ENCODE measurements at places on chromosomes 2 and 18.
A peak's percentile ranks its signal among the peaks of the same experiment; 100 is the strongest.

DNA sequence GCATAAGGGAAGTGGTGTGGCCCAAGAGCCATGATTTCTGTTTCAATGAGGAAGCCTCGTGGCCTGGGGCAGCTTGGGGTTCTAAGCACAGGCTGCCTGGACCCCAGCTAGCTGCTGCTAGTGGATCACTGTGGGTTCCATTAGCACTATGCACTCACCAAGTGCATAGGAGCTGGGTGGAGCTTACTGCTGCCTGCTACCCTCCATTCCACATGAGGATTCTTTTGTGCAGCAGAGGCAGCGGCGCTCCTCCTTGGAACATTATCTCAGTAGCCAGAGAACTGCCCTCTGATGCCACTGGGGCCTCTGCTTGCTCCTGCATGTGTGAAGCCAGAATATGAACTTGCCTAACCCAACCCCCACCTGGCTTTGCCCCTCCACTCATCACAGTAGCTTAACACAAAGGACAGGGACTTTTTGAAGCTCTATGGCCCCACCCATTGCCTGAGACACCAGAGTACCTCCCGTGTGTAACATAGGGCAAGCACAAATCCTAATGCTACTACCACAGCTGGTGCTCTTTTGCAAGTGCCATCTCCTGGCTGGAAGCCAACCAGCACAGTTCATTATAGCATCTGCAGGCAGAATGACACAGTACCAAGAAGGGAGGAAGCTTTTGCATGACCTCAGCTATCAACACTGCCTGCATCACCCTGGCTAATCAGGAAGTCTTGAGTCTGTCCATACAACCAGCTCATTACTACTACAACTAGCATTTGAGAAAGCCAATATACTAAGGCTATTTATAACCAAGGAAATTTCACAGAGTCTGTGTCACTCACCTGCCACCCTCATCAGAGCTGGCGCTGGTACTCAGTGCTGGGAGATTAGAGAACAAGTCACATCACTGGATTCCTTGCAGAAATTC, 297.0 kb upstream of the GULP1 start:
- DNase-seq = no peak

GRCh38 chr2:131584940-131585339, 57.3 kb downstream of the CCDC74A start:
- DNase-seq = no peak

GRCh38 chr2:118223992-118224894, 136.0 kb downstream of the INSIG2 start:
- DNase-seq = no peak

GRCh38 chr2:130762031-130762909, 6.9 kb downstream of the AMER3 start:
- no peak for DNase-seq

- DNase-seq = no peak
Measured at GRCh38 chr18:78640246-78640995, 339.2 kb upstream of the SALL3 start.

- no peak for DNase-seq
Measured at GRCh38 chr2:239244625-239245024, 156.2 kb downstream of the HDAC4 start.

GRCh38 chr2:227479865-227480475, 8.0 kb downstream of the AGFG1 start:
- no peak for DNase-seq

DNA sequence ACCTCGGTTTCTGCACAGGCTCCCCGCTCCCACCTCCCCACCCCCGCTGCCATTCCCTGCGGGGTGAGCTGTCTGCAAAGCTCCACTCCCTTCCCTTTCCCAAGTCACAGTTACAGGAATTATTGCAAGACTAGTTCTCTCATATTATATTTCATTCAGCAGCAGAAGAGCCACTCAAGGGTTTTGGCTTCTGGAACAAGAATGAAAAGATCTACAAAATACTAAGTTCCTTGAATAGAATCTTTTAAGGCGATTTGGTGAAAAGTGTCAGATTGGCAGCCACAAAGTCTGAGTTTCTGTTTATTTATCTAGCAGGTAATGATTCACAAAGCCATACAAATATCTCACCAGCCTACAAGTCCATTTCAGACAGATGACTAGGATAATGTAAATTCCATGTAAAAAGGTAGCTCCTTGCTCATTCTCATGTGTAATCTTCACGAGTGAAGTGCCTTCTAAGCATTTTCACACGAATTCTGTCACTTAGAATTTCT, 221.9 kb upstream of the RBBP8 start:
- DNase-seq = no peak

DNA sequence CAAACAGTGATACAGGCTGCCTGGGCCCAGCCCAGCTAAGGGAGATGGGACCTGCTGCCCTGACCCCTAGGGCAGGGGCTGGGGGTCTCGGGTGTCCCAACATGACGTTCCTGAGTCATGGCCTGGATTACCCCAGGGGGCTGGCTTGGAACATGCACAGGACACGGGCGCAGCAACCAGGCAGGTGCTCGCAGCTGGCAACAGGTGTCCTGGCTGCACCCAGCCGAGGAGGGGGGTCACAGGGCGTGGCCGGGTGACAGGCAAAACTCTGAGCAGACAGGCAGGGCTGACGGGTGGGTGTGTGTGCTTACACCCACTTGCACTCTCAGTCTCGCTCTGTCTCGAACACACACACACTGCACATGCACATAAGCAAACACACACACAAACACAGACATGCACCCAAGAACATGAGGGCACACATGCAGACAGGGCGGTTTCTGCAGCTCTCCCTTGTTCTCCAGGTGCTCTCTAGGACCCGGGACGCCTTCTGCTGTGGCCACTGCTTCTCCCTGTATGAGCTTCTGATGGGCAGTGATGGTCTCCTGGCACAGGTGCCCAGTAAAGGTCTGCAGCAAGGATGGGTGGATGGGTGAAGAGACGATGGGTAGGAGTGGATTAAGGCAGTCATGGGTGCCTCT, 33.7 kb upstream of the TAF1B start:
- no peak for DNase-seq

GRCh38 chr2:63438181-63438580, 150.1 kb downstream of the WDPCP start:
- DNase-seq = no peak

DNA sequence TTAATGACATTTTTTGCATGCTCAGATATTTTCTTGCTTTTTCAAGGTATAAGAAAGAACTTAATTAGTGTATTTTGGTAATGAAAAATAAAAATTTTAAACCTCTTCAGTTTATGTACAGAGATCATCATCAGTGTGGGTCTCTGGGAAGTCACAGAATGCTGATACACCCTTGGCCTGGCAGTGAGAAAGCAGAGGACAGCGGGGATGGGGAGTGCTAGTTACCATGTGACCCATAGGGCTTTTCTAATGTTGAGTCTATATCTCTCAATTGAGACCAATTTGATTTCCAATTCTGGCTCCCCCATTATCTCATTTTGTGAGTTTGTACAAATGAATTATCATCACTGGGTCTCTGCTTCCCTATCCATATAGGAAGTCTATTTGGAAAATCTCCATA, 305.7 kb downstream of the CYRIA start:
- DNase-seq = no peak

GRCh38 chr18:55345103-55345950, 242.7 kb downstream of the TCF4 start:
- DNase-seq = no peak

GRCh38 chr2:127770973-127771735, 39.8 kb downstream of the WDR33 start:
- DNase-seq = peak; percentile 40

GRCh38 chr2:166803373-166804000, 84.8 kb upstream of the XIRP2 start:
- no peak for DNase-seq

GRCh38 chr2:239584986-239585385, 184.2 kb upstream of the HDAC4 start:
- DNase-seq = no peak

DNA sequence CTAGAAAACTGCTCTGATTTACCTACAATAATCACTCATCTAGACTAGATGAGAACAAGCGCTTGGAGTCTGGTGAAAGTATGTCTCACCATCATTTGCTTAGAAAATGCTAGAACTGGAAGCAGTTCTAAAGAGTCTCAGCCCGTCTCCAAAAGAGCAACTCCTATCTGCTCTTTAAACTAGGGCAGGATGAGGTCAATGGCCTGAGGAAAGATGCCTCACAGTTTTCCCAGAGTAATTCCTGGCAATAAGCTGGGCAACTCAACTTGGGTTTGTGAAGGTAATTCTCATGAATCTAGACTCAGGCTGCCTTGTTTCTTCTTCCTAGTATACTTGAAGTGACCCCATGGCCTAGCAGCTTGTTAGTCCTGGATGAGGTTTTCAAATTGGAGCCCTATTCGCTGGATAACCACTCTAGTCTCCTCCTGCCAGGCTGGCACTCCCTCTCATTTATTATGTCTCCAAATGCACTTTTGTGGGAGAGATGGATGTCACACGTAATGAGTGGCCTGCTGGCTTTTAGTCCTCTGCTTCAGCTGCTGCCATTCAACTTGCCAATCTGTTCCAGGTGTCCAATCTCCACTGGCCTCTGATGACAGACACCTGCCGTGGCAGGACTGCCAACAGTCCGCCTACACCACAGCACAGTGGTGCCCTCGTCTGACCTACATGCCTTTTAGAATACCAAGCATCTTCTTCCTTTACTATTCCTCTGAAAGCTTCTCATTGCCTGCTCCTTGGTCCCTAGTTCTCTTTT, 80.9 kb downstream of the CABYR start:
- DNase-seq = no peak

DNA sequence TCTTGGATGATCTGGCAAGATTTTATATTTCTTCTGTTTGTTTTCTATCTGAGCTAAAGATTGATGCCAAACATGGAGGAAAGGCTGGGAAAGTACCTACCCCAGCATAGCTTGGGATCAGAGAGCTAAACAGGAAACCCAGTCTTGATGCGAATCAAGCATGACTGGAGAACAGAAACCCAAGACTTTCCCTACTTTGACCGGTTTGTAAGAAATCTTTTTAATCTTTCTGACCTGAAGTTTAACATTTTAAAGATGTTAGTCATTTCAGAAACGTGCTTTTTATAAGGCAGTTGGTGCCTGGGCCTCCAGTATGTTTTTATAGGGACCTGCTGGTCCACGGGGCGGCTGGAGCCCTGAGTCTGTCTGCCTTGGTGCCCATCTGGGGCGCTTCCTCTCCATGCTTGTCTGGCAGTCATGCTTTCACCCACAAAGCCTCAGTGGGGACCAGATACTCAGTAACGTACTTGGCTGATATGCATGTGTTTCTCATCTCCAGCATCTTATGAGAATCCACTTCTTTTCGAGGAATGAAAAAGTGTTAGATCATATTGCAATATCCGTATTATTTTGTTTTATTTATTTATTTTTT, 266.5 kb downstream of the PTGR3 start:
- DNase-seq = peak; percentile 31

GRCh38 chr2:7191932-7192331, 274.7 kb downstream of the RNF144A start:
- peak; percentile 66 for DNase-seq

- no peak for DNase-seq
Measured at GRCh38 chr2:48873666-48874065, 118.1 kb upstream of the LHCGR start.

GRCh38 chr18:48836806-48837615, 113.8 kb downstream of the SMAD7 start:
- no peak for DNase-seq

DNA sequence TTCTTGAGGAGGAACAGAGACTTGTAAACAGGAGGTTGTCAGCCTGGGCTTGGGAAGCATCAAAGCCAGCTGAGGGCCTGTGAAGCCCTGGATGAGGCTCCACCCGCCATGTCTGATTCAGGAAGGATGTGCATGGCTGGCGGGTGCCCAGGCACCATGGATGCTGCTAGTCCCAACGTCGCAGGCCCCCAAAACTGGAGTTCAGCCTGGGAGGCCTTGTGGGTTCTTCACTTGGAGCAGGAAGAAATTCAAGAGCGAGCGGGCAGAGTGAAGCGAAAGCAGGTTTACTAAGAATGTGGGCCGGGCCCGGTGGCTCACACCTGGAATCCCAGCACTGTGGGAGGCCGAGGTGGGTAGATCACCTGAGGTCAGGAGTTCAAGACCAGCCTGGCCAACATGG, 12.1 kb upstream of the PXDN start:
- DNase-seq = no peak

DNA sequence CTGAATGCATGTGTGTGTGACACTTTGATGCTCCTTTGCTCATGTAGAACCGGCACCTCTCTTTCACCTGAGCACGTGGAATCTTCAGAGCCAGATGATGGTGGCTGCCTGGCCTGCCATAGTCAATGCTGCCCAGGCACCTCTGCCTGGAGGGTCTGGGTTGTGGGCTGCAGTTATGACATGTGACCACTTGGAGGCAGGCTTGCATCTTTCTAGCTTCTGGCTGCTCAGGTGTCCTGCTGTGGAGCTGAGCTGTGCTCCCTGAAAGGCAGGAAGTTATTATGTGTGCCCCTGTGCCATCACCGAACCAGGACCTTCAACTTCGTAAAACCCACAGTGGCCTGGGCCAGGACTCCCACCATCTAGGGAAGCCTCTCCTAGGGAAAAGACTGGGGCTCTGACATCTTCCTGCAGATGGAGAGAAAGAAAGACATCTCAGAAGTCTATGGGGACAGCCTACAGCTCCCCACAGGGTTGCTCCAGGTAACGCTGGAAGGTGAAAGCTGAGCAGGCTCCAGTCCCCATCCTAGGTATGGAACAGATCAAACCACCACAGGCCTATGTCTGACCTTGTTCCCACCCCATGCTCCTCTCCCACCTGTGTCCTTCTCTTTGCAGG, 30.2 kb downstream of the PSD4 start:
- no peak for DNase-seq

DNA sequence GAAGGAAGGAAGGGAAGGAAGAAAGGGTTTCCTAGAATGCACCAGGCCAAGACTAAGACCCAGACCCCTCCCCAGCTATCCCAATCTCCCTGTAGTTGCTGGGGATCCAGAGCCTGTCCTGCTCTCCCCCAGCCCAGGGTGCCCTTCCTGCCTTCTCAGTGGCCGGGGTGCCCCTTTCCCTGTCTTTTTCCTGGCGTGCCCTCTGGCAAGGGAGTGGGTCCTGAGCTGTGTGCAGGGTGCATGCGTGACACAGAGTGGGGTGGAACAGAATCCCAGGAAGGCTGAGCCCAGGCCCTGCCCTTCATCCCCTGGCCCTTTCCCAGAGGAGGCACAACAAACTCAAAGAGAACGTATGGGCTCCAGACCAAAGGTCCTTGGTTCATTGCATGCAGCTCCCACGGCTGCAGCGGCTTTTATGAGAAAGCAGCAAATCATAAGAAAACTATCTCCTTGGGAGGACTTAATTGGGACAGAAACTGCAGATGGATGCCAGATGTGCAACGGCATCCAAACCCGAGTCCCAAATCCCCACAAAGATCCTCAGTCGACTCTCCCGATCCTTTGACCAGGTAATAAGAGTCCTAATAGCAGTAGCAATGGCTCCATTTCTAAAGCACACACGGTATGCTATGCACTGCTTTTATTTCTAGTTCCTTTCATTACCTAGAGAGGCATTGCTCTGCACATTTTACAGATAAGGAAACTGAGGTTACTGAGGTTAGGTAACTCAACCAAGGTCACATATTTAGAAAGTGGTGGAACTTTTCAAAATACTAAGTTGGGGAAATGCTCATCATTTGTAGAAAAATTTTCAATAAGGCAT, 12.7 kb upstream of the ARID5A start:
- peak; percentile 92 for DNase-seq

DNA sequence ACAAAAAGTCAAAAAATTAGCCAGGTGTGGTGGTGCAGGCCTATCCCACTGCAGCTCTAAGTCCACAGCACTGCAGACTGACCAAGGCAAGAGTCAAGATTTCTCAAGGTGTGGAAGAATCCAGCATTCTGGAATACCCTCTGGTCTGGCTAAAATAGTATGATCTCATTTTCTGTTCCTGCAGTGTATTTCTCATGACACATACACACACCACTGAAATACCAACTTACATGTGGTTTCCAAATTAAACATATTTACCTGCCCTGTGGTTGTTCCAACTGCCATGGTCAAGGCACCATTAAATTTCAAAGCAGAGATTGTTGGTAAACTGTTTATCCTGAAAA, 30.9 kb downstream of the NOL10 start:
- no peak for DNase-seq

Measured in BJ (cell line).